ENCODE measurements at places on chromosomes 16 and 17.
A peak's percentile ranks its signal among the peaks of the same experiment; 100 is the strongest.

- DNase-seq, result no peak
Observed at GRCh38 chr17:5467416-5467815, 1.4 kb downstream of the DHX33 start.

GRCh38 chr17:12402963-12403622, 262.6 kb upstream of the MYOCD start:
- DNase-seq, result no peak

DNA sequence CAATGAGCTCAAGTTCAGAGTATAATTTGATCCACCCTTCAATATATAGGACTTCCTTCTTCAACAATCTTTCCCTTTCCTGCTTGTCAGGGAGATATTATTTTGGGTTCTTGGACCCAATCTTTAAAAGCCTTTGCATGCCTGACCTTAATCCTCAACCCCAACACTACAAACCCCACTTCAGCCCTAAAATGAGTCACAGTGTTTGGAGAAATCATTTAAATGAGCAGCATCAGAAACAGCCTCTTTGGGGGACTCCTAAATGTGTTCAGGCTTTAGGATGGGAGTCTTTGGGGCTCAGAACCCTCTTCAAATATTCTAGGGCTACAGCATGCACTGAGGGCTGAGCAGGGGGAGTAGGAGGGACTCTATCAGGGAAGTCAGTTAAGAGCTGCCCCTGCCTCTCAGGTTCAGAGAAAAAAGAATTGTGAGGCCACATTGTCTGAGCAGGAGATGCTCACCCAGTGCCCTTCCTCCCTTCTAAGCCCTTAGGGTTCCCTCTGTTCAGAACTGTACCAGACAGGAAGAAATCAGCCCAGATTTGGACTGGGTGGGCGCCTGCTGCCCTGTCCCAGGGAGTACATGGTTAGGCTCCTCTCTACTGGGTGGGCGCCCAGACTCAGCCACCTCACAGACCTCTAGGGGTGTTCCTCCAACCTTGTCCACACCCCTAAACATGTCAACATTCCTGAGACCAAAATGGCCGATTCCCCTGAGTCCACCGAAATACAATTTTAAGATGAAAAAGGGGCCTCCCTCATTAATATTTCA, 5.0 kb downstream of the NEUROD2 start:
- DNase-seq, result no peak

DNA sequence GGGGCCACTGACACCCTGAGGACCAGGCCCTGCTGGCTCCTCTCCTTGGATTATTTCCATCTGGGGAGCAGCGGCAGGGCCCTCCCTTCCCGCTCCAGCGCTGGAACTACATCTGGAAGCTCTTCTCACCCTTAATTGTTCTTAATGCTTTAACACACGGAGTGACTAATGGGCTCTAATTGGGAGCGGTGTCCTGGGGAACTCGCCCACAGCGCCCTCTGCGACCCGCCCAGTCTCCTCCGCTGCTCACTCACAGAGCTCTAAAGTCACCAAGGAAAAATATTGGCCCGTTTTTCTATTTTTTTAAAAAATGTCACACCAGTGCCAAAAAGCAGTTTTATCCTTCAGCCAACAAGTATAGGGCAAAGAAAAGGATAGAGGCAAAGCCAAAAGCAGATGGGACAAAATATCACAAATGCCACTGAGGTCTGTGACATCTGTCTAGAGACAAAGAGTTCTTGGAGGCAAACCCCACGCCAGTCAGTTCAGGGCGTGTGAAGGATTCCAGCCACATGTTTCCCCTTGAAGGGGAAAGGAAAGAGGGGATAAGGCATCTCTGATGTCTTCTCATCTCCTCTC, 134.7 kb downstream of the RBFOX3 start:
- DNase-seq, result peak; percentile 38

- no peak for DNase-seq
Observed at GRCh38 chr16:60731329-60732050, 1304.7 kb downstream of the CDH8 start.
